ENCODE measurements at places on chromosomes 16 and 17.

GRCh38 chr16:88960516-88960915 lies 16.5 kb downstream of the CBFA2T3 start:
- DNase-seq = no peak

DNA sequence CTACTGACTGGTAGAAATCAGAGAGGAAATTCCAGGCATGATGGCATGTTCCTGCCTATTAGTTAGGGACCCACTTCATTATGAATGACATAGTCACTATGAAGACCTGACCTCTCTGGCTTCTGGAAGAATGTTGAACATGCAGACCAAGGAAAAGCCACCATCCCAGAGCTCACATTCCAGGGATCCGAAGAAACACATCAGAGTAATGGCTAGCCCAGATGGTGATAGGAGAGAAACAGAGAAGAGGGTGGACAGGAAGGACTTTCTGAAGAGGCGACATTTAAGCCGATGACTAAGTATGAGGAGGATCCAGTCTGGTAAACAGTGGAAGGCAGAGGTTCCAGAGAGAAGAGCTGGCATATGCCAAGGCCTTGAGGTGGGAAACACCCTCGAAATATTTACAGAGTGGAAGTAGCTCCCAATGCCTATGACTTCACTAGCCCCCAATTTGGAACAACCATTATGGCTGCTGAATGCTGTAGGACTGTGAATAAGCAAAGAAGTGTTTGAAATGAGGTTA lies 216.2 kb downstream of the RBFOX1 start:
- DNase-seq = no peak

GRCh38 chr17:12050646-12051225 lies 30.1 kb downstream of the MAP2K4 start:
- no peak for DNase-seq

- no peak for DNase-seq
These were observed 20.1 kb upstream of the KRT19 start for GRCh38 chr17:41547921-41548843.

DNA sequence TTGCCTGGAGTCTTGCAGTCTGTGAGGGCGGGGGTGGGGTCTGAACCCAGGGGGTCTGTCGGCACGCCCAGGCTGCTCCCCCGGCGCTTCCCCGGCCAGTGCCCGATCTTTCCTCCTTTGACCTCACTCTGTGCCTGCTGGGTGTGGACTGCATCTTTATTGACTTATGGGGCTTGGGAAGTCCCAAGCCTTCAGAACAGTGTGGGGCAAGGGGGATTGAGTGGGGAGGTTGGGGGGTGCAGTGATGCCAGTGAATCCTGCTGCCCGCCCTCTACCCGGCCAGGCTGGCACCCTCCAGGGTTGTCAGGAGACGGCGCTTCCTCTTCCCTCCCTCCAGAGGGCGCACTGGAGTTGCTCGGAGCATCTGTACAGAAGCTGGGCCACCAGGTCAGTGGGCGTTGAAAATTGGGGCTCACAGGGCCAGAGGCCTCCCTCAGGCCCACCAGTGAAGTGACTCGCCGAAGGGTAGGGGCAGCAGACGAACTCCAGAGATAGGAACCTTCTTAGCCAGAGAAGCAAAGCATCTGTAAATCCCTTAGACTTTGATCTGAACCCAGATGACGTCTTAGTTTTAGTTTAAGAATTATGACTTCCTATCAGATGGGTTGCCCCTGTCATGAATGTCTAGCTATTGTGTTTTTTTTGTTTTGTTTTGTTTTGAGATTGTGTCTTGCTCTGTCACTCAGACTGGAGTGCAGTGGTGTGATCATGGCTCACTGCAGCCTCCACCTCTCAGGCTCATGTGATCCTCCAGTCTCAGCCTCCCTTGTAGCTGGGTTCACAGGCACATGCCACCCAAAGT lies 184.8 kb upstream of the CIBAR2 start:
- DNase-seq = peak; percentile 65

GRCh38 chr17:81520021-81520901 lies 7.7 kb upstream of the ACTG1 start:
- DNase-seq = no peak

- no peak for DNase-seq
These were observed 52.5 kb downstream of the TBX4 start for GRCh38 chr17:61504697-61505096.

GRCh38 chr16:26795184-26795583 lies 271.5 kb upstream of the C16orf82 start:
- DNase-seq = no peak

DNA sequence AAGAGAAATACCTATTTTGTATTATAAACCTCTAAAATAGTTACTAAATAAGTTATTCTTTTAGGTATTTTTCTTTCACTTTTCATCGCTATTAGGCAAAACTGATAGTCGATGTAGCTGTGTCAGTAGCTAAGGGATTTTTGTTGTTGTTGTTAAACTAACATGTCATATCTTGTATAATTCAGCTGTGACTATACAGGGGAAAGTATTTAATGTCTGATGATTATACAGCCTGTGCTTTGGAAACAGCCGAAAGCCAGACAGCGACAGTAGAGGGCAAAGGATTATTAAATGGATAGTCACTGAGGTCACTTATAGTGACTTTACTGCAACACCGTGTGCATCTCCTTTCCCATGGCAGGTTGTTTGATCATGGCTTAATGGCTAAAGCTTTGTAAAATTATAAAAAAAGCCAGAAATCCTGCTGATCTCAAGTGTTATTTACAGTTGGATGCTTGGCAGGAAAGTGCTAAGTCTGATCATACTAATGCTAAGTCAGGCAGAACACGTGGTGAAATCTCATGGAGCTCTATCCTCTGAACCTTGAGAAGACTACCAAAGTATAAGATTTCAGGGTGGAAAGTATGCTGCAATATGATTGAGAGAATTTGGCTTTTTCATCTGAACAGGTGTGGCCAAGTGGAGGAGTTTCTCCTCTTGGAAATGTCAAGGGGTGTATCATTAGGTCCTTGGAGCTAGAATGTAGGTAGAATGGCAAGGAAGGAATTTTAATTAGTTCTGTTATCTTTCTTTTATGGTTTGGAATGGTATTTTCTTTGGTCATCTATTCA lies 88.4 kb downstream of the FTO start:
- no peak for DNase-seq

DNA sequence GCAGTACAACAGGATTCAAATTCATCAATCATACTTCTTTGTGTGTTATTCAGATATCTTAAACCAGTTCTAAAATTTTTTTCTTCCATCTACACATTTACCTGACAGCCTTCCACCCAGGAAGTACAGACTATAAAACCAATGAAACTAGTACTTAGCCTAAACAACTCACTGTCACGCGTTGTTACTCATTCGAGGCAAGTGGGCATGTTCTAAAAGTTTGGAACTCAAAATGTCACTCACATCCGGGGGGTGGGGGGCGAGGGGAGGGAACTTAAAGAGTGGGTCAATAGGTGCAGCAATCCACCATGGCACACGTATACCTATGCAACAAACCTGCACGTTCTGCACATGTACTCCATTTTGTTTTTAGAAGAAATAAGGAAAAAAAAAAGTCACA lies 90.4 kb upstream of the PLEKHM1 start:
- no peak for DNase-seq

- no peak for DNase-seq
These were observed 43.7 kb downstream of the RND2 start for GRCh38 chr17:43068570-43069367.

GRCh38 chr17:82490512-82491195 lies 28.9 kb upstream of the FOXK2 start:
- DNase-seq = no peak

DNA sequence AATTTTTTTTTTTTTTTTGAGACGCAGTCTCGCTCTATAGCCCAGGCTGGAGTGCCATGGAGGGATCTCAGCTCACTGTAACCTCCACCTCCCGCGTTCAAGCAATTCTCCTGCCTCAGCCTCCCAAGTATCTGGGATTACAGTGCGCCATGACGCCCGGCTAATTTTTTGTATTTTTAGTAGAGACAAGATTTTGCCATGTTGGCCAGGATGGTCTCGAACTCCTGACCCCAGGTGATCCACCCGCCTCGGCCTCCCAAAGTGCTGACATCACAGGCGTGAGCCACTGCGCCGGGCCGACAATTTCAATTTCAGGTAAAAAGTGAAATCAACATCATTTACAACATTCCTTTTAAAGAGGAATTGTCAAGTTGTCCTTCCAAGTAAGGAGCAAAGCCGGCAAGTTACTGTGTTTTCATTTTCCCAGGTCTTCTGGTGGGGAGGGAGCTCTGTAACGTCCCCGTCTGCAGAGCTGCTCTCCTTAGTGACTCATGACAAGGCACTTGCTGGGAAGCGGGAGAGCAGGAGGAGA lies 873 bp downstream of the NPLOC4 start:
- DNase-seq = no peak

- no peak for DNase-seq
These were observed 7.8 kb downstream of the KRT28 start for GRCh38 chr17:40791787-40792436.
